ENCODE measurements at places on chromosomes 6 and 20. TPM values are rescaled to one million over a fixed set of nuclear protein-coding genes. Genes with fewer than 3 reads are reported as not detected.

DNA sequence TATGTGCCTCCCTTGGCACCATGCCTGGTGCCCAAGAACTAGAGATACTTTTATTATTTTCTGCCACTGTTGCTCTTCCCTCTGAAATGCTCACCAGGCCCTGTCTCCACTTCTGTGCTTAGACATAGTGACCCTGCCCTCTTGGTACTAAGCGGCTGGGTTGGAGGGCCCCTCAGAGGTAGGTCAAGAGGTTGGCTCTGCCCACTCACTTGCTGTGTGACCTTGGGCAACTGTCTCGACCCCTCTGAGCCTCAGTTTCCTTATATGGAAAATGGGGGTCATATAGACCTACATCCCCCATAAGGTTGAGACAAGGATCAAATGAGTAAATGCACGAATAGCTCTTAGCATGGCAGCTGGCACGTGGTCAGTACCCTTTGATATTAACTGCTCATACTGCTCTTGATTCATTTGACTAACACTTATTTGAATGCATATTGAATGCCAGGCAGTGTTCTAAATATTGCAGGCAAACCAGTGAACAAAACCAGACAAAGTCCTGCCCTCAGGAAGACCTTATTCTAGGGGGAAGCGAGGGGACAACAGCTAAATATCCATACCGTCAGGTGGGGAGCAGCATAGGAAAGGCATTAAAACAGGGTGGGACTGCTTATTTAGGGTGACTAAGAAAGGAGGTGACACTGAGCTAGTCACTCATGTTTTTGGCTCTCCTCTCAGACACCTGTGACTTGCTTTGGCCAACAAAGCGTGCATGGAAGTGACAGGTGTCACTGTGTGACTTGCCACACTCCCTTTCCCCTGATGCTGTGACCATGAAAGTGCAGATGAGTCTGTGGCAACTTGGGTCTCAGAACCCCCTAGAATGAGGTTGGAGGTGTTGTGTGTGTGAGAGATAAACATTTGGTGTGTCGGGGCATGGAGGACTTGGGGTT is 14.3 kb upstream of the SPO11 start:
- no peak for DNase-seq

DSTN gene
- 552 TPM for total RNA-seq

- DNase-seq: peak; percentile 36
Measured at GRCh38 chr6:155177363-155177961, 86.4 kb upstream of the CLDN20 start.

GRCh38 chr20:1378735-1379125 is 14.1 kb downstream of the FKBP1A start:
- no peak for DNase-seq

GRCh38 chr20:30168800-30169138 is 1088.7 kb upstream of the DEFB115 start:
- no peak for DNase-seq

ID4 gene
- 12.0 TPM for total RNA-seq

MEP1A gene
- total RNA-seq: not detected

DNA sequence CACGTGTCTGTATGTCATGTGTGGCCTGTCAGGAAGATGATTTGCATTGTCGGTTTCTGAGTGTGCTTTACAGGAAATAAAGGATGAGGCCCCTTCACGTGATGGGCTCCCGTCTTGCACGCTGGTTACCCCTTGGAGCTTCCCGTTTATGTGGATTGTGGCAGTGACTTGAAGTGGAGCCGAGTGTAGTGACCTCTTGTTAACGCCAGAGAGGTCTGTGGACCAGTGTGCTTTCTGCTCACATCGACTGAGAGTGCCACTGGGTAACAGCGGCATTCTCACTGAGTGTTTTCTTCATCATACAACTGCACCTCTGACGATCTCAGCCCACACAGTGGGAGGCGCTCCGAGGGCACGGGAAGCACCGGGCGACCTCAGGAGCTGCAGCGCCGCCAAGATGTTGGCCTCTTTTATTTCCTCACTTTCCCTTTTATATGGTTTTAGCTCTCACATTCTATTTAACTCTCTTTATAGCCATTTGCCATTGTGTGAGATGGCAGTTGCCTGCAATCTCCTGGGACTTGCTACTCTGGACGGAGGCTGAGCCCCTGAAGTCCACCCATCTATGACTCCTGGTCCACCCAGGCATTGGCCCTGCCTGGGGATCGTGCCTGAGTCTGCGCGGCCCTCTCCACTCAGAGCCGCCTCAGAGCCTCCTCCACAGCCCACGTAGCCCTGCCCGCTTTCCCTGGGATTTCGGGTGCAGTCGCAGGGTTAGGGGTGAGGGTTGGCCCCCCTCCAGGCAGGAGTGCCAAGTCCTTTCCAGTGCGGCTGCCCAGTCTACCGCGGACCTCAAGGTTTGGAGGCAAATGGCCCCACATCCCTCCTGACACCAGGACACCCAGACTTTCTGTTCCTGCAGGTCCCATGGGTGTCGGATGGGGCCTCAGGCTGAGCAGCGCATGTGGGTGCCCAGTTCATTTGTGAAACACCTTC is 238.9 kb downstream of the ERMARD start:
- DNase-seq: no peak

GRCh38 chr20:33604991-33605370 is 57.1 kb upstream of the C20orf144 start:
- DNase-seq: no peak

GRCh38 chr6:29797135-29797534 is 30.5 kb upstream of the HLA-G start:
- DNase-seq: no peak

SSTR4 gene
- not detected for total RNA-seq

- no peak for DNase-seq
Measured at GRCh38 chr6:43847741-43848630, 78.0 kb downstream of the VEGFA start.

UBD gene
- 13.2 TPM for total RNA-seq

GRCh38 chr6:226516-227073 is 65.7 kb upstream of the DUSP22 start:
- no peak for DNase-seq

DNA sequence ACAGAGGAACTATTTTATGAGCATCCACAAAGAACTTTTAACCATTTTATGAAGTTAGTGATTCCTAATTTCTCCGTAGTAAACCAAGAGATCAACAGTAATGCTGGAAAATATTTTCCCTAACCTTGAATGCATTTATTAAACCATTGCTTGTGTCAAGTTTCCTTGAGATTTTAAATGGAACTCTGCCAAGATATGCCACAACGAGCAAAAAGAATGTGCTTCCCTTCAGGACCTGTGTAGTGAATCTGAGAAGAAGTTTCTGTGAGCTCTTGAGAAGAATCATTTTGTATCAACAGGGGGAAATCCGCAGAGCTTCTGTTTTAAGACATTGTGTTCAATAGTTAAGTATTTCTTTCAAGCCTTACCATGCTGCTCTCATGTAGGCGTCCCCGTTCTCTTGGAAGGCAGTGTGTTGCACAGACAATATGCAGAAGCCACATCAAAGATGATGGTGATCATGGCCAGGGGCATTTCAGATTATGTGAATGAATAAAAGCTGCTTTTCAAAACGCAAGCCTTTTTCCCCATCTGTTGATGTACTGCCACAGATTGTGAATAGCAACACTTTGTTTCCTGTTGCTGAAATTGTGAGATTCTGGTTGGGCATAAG is 439.8 kb downstream of the BMP2 start:
- peak; percentile 30 for DNase-seq

DNA sequence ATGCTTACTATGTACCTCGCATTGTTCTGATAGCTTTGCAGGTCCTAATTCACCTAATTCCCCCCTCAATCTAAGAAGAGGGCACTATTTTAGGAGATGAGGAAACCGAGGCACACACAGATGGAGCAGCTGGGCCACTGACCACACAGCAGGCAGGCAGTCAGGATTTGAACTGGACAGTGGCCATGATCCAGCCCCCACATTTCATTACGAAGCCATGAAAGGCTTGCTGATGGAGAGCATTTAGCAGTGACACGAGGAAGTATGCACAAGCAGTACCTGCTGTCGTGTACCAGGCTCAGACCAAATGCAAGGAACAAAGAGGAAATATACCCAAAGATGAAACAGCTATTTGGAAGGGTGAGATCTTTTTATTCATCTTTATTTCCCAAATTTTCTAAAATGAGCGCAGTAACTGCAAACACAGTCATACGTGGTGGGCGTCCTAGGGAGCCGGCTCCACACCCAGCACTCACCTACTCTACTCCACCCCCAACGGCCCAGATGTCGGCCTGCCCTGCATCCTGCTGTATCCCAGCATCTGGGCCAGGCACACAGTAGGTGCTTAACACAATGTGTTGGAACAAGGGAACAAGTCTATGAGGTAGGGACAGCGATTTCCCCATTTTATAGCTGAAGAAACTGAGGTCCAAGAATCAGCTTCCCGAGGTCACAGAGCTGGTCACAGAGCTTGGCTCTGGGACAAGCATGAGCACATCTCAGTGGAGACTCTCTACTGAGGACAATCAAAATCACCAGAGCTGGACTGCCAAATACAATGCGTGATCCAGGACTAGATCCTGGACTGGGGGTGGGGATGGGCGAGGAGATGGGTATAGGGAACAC is 15.0 kb downstream of the PREX1 start:
- no peak for DNase-seq

OTOR gene
- total RNA-seq: not detected

GRCh38 chr6:127519469-127519785 is 292 bp upstream of the MTCL3 start:
- no peak for DNase-seq

DNAH8 gene
- total RNA-seq: not detected

DNA sequence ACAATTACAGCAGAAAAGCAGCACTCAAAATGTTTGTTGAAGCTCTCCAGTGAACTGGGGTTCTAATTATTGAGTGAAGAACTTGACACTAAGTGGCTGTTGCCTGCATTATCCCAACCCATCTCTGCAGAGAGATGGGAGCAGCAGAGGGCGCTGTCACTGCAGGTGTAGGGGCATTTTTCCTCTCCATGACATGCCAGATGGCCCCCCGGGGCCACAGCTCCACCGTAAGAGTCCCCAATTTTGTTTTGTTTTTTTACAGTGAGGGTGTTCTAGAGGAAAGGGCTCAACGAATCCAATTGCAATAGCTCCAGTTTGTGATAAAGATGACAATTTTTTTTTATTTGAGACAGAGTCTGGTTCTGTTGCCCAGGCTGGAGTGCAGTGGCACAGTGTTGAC is 1.9 kb upstream of the FUCA2 start:
- DNase-seq: no peak

CFB gene
- total RNA-seq: 1.4 TPM

CD24 gene
- total RNA-seq: 95.1 TPM

DNA sequence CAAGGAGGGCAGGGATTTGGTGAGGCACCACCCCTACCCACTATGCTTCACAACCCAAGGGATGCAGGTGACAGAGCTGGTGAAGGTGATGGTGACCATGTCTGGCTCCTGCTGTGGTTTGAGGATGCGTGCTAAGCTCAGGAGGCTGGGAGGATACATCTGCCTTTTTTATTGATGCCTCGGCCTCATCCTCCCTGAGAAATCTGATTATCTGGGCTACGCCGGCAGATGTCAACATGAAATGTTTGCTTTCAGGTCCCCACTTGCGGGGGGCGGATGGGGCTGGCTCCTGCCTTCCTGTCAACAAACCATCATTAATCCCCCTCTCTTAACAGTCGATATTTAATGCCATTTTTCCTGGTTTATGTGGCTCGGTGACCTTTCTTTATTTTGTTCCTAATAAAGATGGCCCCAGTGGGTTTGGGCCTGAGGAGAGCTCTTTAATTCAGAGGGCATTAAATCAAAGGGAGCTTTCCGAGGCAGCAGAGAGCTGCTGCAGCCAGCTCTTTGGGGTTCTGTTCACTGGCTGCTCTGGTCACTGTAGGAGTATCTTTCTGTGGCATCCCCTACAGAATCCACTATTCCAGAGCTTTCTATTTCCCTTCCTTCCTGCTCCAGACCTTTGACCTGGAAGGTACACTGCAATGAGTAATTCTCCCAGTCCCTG is 33.5 kb upstream of the LRFN2 start:
- no peak for DNase-seq

- no peak for DNase-seq
Measured at GRCh38 chr6:99871641-99872040, 122.4 kb downstream of the MCHR2 start.

DNA sequence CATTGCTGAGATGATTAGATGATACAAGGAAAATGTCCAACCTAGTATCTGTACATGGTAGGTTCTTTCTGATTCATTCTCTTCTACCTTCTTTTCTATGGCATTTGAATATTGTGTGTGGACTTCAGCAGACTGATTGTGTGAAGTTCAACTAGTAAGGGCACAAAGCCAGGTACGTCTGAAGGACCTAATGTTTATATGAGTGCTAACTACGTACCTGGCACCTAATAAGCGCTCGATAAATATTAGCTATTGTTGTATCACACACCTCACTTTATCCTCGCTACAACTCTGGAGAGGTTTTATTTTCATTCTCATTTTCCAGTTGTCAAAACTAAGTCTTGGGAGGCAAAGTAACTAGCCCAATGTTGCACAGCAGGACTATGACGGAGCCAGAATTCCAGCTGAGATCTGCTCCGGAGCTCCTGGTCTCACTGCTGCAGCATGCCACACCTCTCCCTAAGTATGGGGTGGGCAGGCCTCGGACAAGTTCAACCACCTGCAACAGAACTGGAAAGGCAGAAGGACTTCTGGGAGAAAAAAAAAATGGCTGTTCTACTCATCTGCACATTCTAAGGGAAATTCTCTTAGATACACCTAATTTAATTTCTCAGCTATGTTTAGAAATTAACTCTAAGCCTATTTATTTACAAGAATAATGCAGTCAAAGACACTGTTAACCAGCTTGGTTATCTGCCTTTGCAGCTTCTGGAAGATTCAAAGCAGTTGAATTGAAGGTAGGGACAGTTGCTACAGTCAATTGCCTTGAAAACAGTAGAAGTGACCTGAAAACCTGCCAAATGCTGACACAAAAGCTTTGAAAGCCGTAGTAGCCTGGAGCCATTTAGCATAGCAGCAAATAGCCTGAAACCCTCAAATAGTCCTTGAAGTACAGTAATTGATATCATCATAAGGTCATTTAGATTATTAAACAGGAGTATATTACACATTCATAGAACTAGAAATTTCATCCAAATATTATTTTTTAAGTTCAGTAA is 165.0 kb downstream of the PDE7B start:
- DNase-seq: no peak

- peak; percentile 68 for DNase-seq
Measured at GRCh38 chr6:139595183-139595582, 220.7 kb upstream of the CITED2 start.

TREML1 gene
- not detected for total RNA-seq

REM1 gene
- not detected for total RNA-seq

SLC9A8 gene
- total RNA-seq: 6.9 TPM

GRCh38 chr6:119942078-119942752 is 592.7 kb upstream of the MAN1A1 start:
- no peak for DNase-seq

Data from astrocyte (in vitro differentiated cells and primary cell).